ENCODE measurements at places on chromosomes 2 and 18.
A peak's percentile ranks its signal among the peaks of the same experiment; 100 is the strongest.

DNA sequence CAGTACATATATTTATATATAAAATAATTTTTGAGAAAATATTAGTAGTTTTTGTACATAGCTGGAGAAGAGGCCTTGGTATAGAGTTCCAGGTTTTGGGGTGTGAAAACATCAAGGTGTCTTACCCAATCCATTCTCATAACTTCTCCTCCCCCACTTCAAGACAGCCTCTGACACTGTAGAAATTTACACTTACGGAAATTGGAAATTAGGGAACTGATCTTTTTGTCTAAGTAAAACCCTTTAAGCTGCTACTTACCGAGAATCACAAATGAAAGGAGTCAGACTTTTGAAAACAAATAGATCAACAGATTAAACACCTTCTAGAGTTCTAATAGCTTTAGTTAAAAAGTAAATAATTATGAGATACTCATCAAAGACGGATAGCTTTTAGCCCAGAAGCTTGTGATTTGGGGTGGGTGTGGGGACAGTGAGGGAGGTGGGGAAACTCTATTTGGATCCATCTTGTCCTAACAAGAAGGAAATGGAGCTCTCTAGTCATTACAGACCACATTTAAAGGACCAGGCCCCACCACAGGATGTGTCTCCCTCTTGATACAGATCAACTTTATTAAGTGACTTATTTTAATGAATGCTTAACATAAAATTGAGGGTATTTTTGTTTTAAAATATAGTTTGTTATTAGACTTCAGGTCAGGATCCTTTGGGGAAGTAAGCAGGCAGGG, 11.1 kb upstream of the FBXO11 start:
- DNase-seq, result no peak

DNA sequence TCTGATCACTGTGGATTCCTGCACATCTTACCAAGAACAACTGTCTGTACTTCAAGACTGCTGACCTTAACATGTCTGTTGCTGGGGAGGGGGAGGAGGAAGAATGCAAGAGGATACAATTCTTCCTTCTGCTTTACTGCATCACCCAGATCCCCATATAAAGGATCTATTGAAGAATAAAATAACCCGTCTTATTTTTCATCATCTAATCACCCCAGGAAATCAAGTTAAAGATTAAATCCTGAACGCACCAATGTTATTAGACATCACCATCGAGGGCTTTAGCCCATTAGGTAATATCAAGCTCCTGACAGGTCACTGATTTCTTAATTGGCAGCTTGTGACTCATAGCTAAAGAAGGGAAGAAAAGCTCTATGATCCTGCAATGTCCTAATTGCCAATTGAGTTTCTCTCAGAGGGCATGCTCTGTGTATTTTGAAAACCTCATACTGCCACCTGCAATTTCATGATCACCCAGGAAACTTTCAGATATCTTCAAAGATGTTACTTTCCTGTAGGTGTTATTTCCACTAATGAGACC, 75.4 kb upstream of the KCNE4 start:
- DNase-seq, result no peak

GRCh38 chr2:227724394-227725039, at the start of gene SCYGR6:
TSS of gene SCYGR6 (minus strand) at chr2:227724757. CDS start at chr2:227724757, 0 bp downstream.
- DNase-seq, result no peak

- peak; percentile 12 for DNase-seq
Observed at GRCh38 chr2:32947484-32948143, 861 bp downstream of the LTBP1 start.

DNA sequence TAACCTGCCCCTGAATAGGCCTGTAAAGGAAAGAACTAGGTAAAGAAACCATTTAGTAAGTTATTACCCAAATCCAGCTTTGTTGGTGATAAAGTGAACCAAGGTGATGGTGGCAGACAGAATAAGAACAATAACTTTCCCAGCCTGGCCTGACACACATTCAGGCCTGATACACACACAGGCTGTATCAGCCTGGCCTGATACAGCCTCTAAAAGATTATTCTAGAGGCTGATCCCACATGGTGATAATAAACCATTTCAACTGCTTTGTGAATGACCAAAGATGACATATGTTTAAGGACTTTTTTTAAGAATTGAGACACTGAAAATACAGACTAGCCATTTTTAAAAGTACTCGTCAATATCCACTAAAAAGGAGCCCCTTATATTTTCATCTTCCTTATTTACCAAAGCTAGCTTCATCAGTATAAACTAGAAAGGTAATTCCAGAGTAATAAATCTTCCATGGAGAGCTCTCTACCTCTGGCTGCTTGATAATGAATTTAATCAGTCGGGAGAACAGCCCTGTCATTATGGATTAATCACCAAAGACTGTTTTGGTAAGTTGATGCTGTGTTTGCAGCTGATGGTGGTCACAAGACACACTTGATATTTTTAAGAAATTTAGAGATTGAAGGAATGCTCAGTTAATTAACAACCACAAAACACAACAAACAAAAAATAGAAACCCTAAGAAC, 77.2 kb downstream of the SLC8A1 start:
- DNase-seq, result no peak

DNA sequence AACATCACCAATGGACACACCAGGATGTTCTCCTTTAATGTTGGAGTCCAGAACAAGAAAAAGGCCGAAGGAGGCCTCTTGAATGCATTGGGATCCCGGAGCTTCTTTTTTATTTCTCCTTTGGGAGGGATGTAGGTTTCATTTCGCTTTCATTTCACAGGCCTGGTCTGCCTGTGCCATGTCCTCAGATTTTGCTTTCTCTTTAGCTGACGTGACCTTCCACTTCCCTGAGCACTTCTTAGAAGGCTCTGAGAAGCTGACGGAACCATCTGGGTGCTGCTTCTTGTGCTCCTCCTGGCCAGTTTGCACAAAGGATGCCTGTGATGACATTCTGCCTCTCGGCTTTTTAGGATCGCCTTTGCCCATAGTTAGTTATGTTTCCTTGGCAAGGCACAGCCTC, 15.1 kb upstream of the MBOAT2 start:
- DNase-seq, result no peak

GRCh38 chr2:224833986-224834385, 117.8 kb upstream of the CCDC195 start:
- no peak for DNase-seq

- no peak for DNase-seq
Observed at GRCh38 chr2:159905926-159906714, 108.1 kb upstream of the CD302 start.

DNA sequence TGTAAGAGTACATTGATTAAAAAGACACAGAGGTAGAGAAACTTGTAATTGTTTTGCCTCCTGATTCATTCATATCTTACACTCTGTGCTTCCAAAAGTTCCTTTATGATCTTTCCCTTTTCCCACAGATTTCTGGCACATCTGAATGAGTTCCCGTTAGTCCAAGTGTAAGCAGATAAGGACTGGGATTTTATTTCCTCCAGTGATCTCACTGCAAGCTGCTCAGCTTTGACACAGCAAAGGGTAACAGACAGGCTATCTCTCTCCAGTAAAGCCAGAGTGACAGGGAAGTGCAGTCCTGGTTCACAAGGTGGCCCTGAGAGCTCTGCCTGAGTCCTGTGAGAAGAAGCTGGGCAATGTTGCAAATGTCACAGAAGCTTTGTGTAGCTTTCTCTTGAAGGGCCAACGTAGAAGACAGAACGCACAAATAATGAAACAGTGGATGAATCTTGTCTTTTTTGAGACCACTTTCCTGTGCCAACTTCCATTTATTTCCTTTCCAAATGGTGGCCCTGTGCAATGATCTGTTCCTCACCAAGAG, 32.5 kb upstream of the KCNE4 start:
- no peak for DNase-seq

- no peak for DNase-seq
Observed at GRCh38 chr2:33967103-33967502, 368.0 kb upstream of the FAM98A start.

DNA sequence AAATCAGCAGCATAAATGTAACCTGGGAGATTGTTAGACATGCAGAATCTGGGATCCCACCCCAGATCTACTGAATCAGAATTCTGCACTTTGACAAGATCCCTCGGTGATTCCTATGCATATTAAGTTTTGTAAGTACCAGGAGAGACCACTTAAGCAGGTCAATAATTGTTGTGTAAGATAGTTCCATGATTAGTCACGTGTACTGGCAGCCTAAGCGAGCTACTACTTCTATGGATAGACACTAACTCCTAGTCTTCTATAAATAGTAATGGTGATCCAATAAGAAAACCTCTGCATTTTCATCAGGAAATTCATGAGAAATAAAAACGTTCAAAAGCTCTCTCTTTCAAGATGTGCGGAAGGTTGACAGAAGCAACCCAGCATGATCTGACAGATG, 988.2 kb upstream of the CHAC2 start:
- DNase-seq, result no peak

GRCh38 chr18:44539926-44540325, 140.8 kb upstream of the SETBP1 start:
- DNase-seq, result no peak
